ENCODE measurements at places on chromosomes 6 and 20.

DNA sequence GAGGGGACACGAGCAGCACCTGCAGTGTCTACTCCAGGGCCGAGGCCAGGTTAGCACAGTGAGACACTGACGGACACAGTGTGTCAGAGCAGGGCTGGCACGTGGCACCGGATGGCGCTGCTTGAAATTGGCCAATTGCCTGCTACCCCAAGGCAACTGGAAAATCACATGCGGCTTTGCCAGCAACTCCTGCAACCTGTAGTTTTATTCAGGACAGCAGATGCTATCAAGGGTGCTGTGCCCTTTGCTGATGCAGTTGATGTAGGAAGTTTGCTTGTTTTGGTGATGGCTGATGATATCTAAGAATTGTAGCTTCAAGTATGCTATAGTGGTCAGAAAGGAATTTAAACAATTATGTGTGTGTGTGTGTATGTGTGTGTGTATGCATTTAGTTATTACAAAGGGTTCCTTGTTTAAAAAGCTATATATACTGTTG is 25.9 kb downstream of the RIN2 start:
- DNase-seq: no peak

GRCh38 chr6:89438248-89438647 is 5.3 kb downstream of the ANKRD6 start:
- DNase-seq: no peak

- no peak for DNase-seq
Measured at GRCh38 chr6:35272005-35272404, 12.5 kb downstream of the ZNF76 start.

GRCh38 chr6:161434921-161435747 is 161.3 kb upstream of the AGPAT4 start:
- DNase-seq: no peak

- DNase-seq: no peak
Measured at GRCh38 chr20:14375416-14375985, 38.1 kb upstream of the FLRT3 start.

DNA sequence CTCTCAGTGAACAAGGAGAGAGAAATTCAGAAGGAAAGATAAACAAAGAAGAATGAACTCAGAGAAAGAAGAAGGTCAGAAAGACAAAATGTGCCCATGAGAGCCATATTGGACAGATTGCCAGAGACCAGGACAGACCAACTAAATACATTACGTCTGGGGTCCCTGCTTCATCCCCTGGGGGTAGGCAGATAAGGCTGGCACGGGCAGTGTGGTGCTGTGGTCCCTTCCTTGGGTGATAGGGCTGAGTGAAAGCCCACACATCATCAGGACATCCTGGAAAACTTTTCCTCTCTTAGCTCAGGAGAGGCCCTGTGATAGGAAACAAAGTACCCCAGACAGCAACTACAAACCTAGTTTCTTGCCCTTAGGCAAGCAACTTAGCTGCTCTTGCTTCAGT is 13.2 kb upstream of the ARMC12 start:
- DNase-seq: no peak

DNA sequence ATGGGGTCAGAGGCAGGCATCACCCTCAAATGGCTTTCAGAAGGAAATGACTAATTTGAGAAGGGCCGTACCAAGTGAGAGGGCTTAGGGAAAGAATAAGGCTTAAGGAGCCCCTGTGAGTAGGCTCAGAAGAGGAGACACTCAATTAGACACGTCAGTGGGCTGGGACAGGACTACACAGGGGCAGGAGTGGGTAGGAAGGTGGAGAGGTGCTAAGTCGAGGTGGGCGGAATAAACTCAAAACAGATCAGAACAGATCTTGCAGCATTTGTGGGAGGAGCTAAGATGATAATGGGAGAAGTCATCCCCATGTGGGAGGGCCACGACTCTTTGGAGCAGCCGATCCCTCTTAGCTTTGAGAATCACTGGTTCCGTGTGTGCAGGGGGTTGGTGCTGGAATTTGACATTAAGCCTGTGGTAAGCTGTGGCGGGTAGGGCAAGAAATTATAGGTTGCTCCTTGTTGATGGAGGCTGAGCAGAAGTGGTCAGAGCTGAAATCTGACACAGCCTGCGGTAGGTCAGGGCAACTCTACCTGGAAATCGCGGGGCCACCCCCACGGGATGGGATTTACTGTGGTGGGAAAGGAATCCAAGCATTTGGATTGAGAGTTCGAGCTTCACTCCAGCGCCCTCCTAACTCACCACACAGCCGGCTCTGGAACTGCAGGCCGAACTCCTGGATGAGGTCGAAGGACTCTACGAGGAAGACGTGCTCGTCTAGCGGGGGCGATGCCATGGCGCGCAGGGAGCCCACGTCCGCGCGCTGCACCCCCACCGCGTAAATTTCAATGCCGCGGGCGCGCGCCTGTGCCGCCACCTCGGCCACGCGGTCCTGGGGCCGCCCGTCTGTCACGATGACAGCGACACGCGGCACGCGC is 2.8 kb upstream of the RBPJL start:
- no peak for DNase-seq

GRCh38 chr20:32623667-32624157 is 38.6 kb upstream of the NOL4L start:
- DNase-seq: no peak

DNA sequence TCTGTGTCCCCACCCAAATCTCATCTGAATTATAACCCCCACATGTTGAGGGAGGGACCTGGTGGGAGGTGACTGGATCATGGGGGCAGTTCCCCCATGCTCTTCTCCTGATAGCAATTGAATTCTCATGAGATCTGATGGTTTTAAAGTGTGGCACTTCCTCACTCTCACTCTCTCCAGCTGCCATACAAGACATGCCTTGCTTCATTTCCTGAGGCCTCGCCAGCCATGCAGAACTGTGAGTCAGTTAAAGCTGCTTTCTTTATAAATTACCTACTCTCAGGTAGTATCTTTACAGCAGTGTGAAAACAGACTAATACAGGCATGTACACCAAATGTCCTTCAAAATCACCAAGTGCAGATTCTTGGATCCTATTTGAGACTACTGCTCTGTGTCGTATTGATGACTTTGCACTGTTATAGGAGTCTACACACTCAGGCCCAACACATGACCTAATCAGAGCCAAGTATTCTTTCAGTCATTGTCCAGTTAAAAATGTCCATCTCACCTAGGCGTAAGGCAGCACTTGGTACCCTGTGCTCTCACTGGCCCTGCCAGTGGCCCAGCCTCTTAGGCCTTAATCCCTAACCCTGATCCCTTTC is 52.8 kb upstream of the UST start:
- no peak for DNase-seq

DNA sequence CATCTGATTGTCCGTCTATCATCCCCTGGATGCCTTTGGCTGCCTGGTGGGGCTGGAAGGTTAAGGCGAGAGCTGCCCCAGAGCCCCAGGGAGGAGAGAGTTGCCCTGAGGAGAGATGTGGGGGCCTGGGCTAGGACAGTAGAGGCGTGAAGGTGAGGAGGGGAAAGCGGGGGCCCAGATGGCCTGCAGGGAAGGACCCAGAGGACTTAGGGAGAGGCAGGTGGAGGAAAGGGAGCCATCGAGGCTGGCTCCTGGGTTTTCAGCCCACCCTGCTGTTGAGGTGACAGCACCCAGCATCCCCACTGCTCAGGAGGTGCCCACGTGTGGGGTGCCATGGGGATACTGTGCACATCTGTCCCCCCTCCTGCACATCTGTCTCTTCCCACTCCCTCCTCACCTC is 273.7 kb downstream of the TAF4 start:
- DNase-seq: no peak

GRCh38 chr6:119938752-119939151 is 589.2 kb upstream of the MAN1A1 start:
- DNase-seq: no peak

- no peak for DNase-seq
Measured at GRCh38 chr20:23445596-23446217, 6.2 kb downstream of the CSTL1 start.

DNA sequence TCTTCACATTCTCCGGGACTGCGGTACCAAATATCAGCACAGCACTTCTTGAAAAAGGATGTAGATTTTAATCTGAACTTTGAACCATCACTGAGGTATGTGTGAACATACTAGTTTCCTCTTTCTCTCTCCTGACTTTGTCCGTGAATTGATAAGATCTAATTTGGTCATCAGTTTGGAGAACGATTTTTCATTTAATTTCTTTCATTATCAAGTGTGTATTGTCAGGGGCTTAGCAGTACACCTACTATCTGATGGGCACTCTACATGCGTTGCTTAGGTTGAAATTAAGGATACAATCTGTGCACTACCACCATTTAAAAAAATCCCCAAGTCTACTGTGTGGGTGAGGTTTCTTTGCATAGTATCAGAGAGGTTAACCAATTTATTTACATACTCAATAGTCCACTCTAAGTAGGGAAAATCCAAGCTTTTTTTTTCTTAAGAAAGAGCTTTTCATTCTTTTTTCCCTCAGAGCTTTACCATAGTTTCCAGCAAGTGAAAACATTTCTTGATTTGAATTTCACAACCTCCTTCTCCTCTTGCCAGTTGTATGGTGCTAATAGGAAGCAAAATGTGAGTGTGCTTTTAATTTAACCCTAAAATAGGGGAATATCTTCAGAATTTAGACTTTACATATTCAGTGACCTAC is 105.4 kb upstream of the ESR1 start:
- DNase-seq: no peak

DNA sequence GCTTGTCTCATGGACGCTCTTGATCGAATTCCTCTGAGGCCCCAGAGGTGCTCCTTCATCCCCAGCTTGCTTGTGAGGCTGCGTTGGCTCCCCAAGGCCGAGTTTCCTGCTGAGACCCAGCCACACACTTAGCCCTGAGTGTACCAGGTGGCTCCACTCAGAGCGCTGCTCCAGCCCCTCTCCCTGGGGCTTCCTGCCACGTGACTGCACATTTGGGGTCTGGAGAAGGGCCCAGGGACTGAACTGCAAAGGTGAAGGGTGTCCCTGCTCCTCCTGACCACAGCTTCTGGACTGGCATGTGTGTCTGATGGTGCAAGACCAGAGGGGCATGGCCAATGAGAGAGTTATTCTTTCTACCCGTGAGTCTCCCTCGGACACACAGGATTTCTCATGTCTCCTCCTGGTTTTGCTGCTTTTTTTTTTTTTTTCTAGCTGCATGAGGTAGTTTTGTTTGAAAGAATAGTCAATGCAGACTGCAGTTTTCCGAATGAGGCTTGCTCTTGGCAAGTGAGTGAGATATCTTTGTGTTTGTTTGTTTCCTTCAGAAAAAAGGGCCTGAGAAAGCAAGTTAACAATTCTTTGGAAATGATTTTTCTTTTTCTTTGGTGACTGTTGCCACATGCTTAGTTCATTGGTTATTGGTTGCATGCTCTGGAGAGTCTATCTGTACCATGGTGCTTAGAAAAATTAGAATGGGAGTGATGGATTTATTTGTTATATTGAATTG is 3.1 kb upstream of the ZNF831 start:
- DNase-seq: no peak

GRCh38 chr6:41639809-41640371 is 1.6 kb downstream of the MDFI start:
- no peak for DNase-seq

DNA sequence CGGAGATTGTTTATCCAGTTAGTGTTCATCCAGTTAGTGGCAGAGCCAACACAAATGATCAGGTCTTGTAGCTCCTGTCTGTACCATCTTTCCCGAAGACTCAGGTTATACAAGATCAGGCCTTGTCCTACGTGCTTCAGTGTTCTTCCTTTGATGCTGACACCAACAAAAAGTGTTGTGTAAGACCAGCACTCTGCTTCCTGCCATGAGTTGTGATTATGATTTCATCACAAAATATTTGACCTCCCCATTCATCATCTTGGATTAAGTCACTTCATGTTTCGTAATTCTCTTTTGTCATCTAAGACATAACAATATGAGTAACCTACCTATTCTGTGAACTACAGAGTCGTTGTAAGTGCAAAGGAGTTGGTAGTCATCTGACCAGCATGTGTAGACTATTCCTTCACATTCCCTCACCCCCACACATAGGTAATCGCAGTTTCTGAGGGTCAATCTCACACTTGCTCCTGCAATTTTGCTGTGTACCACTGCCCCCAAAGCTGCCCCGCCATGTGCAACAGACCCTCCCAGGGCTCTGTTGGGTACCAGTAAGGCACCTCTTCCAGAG is 135.6 kb upstream of the SLC22A23 start:
- no peak for DNase-seq

GRCh38 chr20:34515484-34516246 is 557 bp upstream of the DYNLRB1 start:
- peak; percentile 69 for DNase-seq

DNA sequence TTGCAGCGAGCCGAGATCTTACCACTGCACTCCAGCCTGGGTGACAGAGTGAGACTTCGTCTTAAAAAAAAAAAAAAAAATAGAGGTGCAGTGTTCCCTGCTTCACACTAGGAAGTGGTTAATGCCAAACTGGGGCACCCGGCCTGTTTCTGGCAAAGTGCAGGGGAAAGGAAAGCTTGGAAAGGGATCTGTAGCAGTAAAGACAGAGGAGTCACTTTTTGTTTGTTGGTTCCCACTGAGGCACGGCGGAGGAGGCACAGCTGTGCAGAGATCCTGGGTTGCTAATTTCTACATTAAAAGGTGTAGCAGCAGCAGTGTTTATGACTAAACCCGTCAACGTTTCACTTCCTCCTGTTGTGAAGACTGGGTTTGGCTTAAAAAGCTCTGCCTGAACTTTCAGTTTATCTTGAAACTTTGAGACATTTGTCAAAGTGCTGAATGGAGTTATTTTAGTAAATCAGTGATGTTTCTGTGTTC is 125.6 kb downstream of the CARMIL1 start:
- no peak for DNase-seq

DNA sequence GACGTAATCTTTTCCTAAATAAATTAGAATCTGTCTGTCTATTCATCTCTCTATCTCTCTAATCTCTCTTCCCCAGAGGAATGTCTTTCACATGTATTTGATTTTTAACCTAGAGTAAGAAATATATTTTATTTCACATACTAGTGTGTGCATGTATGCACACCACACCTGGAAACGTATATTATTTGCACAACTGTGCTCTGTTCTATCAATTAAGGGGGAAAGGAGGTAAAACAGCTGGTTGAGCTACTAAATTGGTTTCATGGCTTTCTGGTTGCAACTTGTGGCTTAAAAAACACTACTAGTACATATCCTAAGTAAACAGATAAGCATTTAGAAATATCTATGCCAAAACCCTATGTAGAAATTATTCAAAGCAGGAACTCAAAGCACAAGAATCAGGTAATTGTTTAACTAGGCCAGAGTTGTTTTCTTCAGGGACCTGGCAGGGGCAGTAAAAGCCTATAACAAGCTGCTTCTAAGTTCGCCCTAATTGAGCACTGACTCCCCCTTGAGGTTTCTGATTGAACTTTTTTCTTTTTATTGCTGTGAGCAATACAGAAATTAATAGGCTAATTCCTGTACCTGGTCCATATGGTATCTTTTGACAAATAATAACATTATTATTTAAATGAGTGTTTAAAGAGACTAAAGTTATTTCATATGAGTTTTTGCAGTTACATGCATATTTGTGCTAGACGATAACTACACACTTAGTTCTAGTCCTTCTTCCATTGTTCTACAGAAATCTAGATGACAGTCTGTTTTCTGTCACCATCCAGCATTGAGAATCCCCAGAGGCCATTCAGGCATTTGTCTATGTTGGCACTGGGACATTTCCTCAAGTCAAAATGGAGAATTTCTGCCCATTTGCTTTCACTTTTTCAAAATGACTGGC is 88.6 kb downstream of the MCHR2 start:
- DNase-seq: no peak
